ENCODE measurements at places on chromosomes 1 and 21.

DNA sequence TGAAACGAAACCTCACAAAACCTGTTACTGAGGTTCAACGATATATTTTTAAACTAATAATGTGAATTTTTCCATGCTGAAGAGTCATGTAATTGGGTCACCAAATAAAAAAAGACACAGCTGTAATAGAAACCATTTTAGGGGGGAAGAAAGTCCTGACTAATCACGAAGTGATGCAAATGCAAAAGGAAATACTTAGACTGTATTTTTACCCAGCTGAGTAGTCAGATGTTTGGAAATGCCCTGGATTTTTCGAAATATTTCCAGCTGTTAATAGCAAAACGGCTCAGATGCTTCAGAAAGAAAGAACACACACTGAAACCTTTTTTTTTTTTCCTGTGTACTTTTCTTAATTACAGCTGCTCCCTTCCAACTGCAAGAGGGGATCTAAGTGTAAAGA lies 210.3 kb downstream of the SETD4 start:
- DNase-seq: peak; percentile 81

DNA sequence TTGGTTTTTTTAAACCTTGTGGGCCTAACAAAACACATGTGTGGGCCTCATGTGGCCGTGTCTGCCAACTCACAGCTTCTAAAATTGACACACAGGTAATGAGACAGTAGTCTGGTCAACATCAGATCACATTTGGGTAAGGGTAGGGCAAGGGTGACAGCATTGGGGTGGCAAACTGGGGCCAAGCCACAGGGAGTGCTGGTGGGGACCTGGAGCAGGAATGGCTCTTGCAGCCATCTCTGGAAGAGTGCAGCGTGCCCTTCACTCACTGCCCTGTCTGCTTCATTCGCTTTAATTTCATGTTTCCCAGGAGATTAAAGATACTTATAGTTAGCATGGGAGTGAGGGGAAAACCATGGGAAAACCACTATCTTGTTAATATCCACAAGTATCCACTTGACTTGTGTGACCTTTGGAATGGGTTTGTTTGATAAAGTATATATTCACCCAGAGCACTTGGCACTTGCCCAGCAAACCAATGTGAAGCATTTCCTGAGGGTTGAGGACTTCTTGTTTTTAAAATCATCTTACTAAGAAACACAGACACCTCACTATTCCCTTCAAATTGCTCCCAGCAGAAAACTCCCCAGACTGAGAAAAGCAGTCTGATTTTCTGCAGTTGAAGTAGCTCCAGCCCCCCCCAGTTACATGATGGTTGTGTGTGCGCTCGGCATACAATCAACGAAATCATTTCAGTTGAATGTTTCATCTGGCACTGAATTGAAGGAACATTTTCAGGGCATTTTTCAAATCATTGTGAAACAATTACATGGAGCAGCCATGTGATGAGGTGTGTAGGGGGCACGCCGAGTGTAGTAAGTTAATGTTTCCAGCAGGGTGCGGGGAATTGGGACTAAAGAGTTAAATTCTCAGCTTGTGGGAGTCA lies 175.7 kb downstream of the VPS13D start:
- DNase-seq: peak; percentile 74

GRCh38 chr1:225517221-225517620 lies 89.4 kb upstream of the LBR start:
- no peak for DNase-seq

DNA sequence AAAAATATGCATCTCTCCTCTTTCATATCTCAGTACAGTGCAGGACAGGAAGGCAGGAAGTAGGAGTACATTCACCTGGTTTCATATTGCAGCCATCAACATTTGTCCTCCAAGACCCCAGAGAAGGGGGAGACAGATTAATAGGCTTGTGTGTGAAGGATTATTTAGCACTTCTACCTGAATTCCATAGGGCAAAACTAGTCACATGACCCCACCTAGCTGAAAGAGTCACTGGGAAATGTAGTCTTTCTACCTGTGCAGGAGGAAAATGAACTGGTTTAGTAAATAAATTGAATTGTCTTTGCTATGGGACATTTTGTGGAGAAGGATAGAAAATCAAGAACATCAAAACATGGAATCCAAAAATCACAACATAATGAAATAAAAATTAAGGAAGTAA lies 13.9 kb upstream of the TRIM33 start:
- no peak for DNase-seq

- no peak for DNase-seq
These were observed 420.3 kb downstream of the NPHP4 start for GRCh38 chr1:5571861-5572401.

GRCh38 chr1:77143529-77144121 lies 75.6 kb downstream of the PIGK start:
- DNase-seq: peak; percentile 12

DNA sequence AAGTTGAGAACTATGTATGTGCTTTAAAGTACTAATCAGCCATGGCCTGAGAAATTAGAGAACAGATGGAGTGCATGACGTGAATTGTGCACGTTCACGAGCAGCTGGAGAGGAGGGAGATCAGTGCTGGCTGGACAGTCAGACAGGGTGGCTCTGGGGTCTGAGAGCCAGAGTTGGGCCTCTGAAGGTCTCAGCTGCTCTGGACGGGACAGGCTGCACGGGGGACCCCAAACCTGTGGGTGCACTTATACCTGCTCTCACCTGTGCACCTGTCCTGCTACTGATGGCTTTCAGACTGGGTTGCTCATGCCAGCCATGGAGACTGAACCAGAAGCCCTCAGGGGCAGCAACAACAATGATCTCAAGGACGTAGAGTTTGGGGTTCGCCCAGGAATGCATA lies 43.5 kb downstream of the UMODL1 start:
- DNase-seq: no peak

DNA sequence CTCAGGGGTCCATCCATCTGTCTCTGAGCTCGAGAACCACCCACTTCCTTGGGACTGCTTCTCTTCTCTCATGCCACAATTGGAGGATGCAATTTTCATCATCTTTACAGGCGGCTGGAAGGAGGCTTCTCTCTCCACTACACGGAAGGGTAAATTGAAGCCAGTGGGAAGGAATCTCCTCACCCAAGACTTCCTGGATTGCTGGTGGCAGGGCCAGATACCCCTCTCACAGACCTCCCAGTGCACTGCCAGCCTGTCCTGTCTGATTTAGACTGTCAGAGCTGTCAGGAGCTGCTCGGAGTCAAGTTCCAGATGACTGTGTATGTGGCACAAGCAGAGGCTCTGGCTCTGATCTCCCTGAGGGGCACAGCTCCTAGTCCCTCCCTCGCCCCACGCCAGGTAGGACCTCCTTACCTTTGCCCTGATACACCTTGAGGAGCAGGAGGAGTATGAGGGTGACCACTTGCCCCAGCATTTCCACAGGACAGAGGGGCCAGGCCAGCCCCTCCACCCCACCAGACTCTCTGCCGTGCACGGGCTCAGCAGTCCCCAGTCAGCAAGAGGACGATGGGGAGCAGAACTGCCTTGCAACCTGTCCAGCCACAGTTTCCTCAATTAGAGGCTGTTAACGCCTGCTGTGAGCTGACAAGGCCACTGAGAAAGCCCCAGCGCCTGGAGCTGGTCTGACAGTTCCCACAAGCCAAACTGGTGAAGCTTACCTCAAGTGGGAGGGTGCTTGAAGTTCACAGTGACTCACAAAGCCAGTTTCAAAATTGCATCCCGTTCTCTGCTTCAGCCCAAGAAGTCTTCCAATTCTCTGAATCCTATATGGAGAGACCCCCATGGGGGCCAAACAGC lies at the start of gene CD244:
TSS of gene CD244 (minus strand) at position 685 of the 858 bp plus-strand sequence. CDS start at position 475, 210 bp downstream.
- DNase-seq: no peak

DNA sequence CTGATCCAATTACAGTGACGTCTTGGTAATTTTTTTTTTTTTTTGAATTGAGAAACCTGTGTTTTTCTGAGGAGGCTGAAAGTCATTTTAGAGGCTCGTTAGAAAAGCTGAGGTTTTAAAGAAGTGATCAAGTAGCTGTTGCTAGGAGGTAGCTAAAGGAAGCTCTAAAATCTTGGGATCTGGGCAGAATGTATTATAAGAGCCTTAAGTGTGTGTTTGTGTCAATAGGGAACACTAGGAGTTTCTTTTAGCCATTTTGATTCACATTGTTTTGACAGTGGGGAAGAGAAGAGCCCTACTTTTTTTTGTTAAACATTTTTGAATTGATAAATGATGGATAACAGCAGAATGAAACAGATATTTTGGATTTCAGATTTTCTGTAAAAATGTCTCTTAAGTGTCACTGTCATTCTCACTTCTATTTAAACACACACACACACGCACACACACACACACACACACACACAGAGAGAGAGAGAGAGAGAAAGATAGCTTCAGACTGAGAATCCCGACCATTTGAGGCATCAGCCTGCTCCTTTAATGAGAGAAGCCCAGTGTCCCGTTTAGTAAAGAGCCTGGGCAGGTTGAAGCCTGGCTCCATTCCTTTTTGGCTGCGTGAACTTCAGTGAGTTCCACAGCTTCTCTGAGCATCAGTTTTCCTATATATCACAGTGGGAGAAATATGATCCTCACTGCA lies 79.1 kb upstream of the GPR88 start:
- DNase-seq: no peak

DNA sequence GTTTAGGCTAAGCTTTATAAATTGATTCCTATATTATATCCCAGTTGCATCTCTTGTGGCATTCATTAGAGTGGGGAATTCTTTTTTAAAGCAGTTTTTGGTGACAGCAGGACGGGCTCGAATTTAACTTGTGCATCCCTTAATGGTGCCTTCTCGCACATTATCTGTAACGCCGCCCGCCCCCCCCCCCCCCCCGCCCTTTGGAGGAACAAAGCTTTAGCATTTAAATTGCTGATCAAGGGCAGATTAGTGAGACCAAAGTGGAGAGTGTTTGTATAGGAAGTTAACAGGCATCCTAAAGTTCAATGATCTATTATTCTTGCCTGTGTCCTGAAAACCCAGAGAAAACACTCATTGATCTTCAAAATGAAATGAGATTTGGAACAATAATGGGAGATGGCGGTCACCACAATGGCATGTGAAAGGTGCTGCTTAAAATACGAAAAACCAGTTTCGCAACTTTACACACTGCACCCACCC lies 2.2 kb downstream of the LMO4 start:
- no peak for DNase-seq

DNA sequence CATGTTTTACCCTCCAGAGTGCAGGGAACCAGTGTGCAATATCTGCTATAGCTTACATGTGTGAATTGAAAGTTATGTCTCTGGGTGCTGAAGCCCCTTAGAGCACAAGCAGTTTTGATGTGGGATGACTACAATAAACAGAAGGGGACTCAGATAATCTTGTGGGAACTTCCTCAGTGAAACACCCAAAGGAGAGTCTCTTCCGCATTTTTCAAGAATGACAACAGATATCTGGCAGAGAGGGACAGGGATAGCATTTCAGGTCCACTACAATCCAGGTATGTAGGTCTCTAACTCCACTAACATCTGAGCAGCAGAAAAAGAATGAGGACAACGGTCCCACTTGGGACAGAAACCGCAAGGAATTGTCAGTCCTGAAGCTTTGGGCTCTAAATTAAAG lies 67.6 kb upstream of the PDE4B start:
- no peak for DNase-seq

DNA sequence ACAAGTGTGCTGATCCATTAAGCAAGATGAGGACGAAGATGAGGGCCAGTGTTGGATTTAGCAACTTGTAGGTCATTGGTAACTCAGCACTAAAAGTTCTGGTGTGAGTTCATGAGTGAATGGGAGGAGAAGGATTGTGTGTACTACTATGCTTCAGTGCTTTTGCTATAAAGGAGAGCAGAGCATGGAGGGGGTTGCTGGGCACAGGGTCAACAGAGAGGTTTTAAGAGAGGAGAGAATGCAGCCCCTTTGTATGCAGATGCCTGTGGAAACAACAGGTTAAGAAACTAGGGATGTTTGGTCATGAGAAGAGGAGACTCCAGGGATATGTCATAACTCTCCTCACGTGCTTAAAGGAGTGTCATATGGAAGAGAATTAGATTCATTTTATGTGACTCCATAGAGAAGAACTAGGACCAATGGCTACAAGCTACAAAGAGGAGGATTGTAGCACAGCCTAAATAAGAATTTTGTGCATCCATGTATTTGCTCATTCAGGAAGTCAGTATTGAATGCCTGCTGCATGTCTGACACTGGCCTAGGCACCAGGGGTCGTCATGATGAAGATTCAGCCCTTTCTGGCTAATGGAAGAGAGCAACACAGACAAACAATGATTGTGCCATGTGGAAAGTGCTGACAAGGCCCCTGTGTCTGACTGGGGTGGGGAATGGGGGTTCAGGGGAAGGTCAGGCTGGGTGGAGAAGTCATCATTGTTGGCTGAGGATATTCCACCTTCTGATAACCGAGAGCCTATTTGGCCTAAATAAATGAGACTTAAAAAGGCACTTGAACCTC lies 53.5 kb downstream of the KIRREL1 start:
- DNase-seq: no peak

DNA sequence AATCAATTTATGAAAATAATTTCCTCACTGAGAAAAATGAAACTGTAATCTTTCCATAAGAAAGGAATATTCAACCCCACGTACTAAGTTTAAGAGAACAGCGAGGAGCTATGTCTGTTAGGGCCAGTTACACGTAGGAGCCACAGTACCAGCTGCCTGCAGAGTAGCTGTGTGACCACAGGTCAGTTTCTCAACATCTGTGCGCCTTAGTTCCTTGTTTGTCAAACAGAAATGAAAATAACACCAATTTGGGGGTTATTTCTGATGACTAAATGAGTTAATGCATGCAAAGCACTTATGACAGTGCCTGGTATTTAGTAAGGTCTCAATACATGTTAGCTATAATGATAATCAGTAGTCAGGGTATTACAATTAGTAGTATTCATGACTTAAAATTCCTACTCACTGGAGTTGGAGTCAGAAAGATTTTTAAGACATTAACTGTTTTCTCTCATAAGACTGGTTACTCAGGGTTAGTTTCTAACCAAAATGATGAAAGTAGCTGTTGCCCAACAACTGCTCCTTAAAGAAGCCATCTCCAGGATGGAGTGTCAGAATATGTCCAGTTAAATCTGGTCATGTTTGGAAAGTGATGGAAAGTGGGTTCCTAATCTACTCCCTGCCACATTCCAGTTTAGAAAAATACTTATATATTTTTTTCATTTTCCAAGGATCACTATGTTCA lies 85.8 kb upstream of the ZNF648 start:
- DNase-seq: peak; percentile 44

DNA sequence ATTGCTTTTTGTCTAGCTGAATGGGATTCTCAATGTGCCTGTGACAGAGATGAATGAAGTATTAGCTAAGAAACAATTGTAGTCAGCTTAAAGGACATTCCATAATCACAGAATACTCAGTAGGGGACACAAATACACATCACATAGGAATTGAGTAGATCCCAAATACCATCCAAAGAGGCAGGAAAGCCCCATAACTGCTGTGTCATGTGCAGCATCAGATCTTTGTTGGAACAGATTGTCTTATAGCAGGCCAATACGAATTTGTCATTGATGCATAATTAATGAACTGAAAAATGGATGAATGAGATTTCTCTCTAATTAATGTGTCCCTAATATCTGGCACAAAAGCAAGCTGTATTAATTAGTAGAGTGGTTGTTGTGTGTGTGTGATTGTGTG lies 82.3 kb upstream of the S1PR1 start:
- no peak for DNase-seq
